Cardiac muscle cell (in vitro differentiated cells and primary cell): ENCODE measurements at places on chromosomes 2 and 18. TPM values are rescaled to one million over a fixed set of nuclear protein-coding genes. Genes with fewer than 3 reads are reported as not detected.

SLC40A1 gene
- total RNA-seq: 0.80 and 5.2 TPM in 2 replicates

SERTAD2 gene
- 14.0 and 21.2 TPM in 2 replicates for total RNA-seq

CDH2 gene
- total RNA-seq: 205 and 267 TPM in 2 replicates

KCNE4 gene
- total RNA-seq: 0.12 and 0.21 TPM in 2 replicates

LINC00305 gene
- 0.21 TPM in 1 of 2 replicates, not detected in the other for total RNA-seq

GRCh38 chr2:138105358-138105757 lies 141.1 kb downstream of the HNMT start:
- DNase-seq: no peak

GRCh38 chr2:11234309-11234708 lies 79.0 kb downstream of the SLC66A3 start:
- no peak for DNase-seq

GRCh38 chr2:128601298-128602037 lies 282.8 kb upstream of the HS6ST1 start:
- no peak for DNase-seq

GRCh38 chr2:177282181-177282641 lies 17.7 kb upstream of the NFE2L2 start:
- peak; percentile 39 for DNase-seq

DNA sequence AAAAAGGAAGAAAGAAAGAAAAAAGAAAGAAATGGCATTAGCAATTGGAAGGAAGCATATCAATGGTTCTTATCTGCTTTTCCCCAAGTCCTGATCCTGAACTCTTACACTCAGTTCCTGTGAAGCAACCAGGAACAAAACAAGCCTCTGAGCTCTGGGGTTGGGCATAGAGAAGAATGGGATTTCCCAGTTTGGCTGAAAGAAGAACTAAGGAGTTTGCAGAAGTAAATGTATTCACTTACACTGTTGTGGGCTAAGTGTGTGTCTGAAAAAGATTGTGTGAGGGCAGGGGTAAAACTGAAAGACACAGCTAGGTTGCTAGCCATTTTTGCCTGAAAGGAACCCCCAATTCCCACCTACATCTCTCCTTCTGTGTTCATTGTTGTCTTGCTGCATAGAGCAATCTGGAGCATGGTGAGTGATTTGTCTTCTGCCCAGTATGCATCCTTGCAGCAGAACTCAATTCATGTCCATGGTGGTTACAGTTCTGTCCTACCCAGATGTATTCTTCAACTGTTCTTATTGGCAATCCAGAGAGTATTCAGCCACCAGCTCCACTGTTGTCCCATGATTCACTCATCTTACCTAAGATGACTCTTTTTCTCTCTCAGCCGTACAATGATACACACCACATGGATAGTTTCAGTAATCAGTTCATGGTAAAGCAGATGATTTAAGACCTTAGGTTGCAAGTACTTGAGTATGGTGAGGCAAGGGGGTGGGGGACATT lies 348.7 kb downstream of the ARHGAP15 start:
- DNase-seq: no peak

GRCh38 chr18:25962176-25962575 lies 128.2 kb downstream of the SS18 start:
- no peak for DNase-seq

GRCh38 chr2:170265321-170265720 lies 87.4 kb downstream of the MYO3B start:
- no peak for DNase-seq

- peak; percentile 75 for DNase-seq
Observed at GRCh38 chr18:33231474-33232317, 208.8 kb downstream of the CCDC178 start.

- no peak for DNase-seq
Observed at GRCh38 chr2:231720987-231721966, 13.0 kb downstream of the PTMA start.

GRCh38 chr18:45512363-45512953 lies 102.8 kb upstream of the SLC14A2 start:
- no peak for DNase-seq

GRCh38 chr2:189654641-189655040 lies 6.6 kb upstream of the ASNSD1 start:
- DNase-seq: no peak

GRCh38 chr2:238282861-238283738 lies 5.3 kb downstream of the PER2 start:
- no peak for DNase-seq

DNA sequence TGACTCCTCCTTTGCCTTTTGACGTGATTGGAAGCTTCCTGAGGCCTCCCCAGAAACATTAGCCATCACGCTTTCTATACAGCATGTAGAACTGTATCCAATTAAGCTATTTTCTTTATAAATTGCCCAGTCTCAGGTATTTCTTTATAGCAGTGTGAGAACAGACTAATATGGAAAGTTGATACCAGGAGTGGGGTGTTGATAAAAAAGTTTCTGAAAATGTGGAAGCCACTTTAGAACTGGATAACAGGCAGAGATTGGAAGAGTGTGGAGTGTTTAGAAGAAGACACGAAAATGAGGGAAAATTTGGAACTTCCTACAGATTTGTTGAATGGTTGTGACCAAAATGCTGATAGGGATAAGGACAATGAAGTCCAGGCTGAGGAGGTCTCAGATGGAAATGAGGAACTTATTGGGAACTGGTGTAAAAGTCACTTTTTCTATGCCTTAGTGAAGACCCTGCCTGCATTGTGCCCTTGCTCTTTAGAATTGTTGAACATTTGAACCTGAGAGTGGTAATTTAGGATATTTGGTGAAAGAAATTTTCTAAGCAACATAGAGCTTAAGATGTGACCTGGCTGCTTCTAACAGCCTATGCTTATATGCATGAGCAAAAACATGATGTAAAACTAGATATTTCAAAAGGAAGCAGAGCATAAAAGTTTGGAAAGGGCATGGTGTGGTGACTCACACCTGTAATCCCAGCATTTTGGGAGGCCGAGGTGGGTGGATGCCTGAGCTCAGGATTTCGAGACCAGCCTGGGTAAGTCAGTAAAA lies 969.7 kb downstream of the DSC3 start:
- DNase-seq: no peak

- peak; percentile 74 for DNase-seq
Observed at GRCh38 chr2:88831792-88832248, 140.3 kb downstream of the RPIA start.

GRCh38 chr2:24568551-24568950 lies 77.5 kb downstream of the NCOA1 start:
- DNase-seq: no peak

DNA sequence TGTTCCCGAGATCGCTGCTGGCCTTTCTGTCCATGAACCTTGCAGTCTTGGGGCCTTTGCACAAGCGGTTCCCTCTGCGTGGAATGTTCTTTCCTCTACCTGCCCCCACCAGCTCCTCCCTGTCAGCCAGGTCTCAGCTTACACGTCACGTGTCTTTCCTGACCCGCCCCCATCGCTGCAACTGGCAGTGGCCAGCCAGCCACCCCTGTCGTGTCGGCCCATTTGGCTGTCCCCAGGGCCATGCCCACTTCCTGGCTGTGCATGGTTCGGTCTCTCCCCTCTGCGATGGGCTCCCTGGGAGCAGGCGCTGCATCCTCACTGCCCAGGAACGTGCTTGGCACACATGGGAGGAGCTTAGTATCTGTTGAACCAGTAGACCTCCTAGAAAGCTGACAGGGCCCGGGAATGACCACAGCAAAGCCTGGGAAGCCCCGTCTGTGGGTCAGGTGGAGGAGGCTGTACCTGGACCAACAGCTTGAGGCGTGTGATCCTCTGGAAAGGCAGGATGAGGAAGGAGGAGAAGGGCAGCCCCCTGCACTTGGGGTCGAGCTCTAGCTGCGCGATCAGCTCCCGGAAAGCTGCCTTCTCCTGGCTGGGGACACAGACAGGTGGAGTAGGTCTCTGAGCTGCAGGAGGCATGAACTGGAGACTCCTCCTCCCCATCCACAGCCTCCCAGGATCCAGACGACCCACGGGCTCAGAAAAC lies 21.0 kb downstream of the SNORC start:
- DNase-seq: peak; percentile 13

GRCh38 chr18:69631281-69631680 lies 230.6 kb downstream of the DOK6 start:
- DNase-seq: no peak

- DNase-seq: no peak
Observed at GRCh38 chr2:98880266-98881152, 55.5 kb downstream of the CRACDL start.

DNA sequence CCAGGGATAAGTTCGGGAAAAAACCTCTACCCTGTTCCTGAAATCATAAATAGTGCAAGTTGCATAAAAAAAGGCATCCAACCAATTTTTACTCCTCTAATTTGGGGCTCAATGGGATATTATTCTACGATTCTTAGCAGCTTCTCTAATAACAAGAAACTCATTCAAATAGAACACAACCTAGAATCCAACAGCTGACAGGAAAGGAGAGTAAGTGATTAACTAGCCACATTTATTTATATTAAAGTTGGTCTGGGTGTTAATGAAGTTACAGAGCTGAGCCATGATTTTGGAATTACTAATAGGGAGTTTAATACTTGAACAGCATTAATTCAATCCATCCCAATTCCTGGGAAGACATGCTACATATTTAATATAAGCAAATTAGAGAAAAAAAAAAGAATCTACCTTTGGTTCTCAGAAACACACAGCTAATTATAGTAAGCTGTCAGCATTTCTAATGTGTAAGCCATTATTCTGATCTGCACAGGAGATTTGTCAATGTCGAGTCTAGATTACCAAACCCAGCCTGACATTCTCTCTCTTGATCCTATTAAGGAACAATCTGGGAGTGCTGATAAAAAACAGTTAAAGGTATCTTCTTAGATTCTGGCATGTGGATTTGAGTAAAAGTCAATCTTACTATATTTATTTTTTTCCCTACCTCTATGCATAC lies 267.7 kb downstream of the NBAS start:
- DNase-seq: no peak

- DNase-seq: no peak
Observed at GRCh38 chr2:65944213-65944612, 490.7 kb upstream of the MEIS1 start.

DNA sequence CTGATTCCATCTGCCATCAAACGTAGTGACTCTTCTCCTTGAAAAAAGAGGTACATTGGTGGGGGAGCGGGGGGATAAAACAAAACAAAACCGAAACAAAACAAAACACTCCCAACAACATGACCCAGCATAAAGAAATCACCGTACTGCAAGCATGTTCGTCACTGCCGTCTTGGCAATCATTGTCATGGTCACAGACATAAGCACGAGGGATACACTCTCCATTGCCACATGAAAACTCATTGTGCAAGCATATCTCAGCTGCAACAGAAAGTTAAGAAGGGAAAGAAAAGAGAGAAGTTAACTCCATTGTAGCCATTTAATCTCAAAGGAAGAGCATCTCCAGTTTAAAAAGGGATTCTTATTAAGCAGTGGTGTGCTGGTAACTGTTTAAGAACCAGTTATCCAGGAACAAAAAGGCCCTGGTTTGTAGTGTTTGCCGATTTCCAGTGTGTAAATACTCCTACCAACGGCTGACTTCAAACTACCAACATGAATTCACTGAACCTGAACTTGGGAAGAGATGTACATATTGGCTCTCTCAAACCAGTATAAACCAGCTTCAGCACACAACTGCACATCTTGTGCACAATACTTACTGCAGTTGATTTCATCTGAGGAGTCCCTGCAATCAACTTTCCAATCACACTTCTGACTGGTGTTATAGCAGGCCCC lies 68.2 kb downstream of the LRP2 start:
- no peak for DNase-seq

- no peak for DNase-seq
Observed at GRCh38 chr2:40410695-40411094, 41.2 kb downstream of the SLC8A1 start.

GRCh38 chr18:35172009-35172408 lies 68.8 kb upstream of the ZNF397 start:
- no peak for DNase-seq

DNA sequence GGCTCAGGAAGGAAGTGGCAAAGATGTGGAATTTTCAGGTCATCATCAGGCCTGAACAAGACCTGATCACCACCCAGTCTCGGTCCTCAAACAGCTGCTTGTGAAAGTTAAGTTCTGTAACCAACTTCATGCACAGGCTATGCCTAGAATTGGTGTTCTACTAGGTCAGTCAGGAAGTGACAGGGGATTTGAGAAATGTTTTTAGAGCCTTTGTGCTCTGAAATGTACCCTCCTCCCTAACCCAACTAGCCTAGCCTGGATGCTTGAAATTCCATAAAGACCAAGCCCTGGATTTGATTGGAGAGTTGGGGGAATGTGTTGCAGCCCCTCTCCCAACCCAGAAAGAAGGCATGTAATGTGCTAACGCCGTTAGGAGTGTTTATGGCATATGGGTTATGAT lies 63.3 kb downstream of the TGOLN2 start:
- peak; percentile 41 for DNase-seq

- DNase-seq: peak; percentile 6
Observed at GRCh38 chr2:73832930-73833329, 4.2 kb downstream of the STAMBP start.
